CD8-positive, alpha-beta memory T cell (primary cell): ENCODE measurements at places on chromosomes 5 and 9.

GRCh38 chr5:168481330-168481788 is 4.9 kb upstream of the RARS1 start:
- no peaks in the 10 kb centered on the region for H3K36me3 ChIP-seq
- no peak overlapping the region for H3K27ac ChIP-seq
- H3K4me1 ChIP-seq = peaks cover 5% of the 10 kb centered on the region
- no peak for DNase-seq
- no peaks in the 10 kb centered on the region for H3K27me3 ChIP-seq

DNA sequence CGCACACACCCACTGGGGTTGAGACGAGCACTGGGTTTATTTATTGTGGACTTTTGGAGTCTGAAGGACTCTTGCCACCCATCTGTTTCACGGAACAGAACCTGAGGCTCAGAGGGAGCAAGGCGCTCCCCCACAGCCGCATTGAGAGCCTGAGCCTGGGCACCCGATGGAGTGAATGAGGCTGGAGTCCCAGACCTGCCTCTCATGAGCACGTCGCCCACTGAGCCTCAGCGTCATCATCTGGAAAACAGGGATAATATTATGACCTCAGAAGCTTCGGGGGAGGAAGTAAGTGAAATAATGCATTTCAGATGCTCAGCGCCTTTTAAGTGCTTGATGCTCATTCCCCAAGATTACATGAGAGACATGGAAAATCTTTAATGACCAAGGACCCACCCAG is 5.5 kb downstream of the NEK6 start:
- no peak overlapping the region for H3K27ac ChIP-seq
- DNase-seq = no peak

- DNase-seq = no peak
- H3K36me3 ChIP-seq = no peaks in the 10 kb centered on the region
- no peak overlapping the region for H3K27ac ChIP-seq
- H3K4me1 ChIP-seq = no peaks in the 10 kb centered on the region
- no peak overlapping the region for H3K4me3 ChIP-seq
- H3K27me3 ChIP-seq = no peaks in the 10 kb centered on the region
These were observed 164.1 kb downstream of the IRX2 start for GRCh38 chr5:2587189-2588031.

DNA sequence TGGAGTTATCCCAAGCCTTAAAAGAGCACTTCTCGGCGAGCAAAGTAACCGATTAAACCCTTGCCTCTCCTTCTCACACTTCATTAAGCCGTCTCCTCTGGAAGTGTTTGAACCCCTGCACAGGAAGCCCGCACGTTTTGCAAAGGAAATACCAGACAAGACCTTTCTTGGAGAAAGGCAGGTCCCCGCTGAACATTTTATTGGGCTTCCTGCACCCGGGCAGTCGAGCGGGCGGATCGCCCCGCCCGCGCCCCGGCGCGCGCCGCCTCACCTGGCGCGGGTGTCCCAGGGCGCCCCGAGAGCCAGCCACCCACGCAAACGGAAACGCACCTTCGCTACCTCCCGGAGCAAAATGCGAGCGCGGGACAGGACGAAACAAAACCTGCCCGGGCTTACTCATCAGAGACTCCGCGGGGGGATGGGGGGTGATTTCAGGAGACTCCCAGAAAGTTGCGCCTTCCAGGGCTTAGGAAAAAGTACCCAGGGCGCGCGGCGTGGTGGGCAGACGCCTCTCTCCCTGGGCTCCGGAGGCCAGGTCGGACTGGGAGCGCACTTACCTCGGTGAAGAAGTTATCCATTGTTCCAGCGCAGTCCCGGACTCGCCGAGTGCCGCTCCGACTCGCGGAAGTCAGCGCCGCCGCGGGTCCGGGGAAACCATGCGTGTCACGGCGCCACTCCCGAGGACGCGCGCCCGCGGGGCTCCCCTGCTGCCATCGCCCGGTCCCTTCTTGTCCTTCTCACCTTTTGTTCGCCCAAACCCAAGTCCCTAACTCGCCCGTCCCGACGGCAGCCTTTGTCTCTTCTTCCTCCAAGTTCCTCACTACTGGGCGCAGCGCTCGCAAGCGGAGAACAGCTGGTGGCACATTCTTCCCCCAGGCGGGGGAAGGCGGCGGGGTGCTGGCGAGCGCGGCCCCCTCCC is 598 bp downstream of the MYO10 start:
- H3K4me3 ChIP-seq = no peak overlapping the region
- peaks cover 8% of the 10 kb centered on the region for H3K27me3 ChIP-seq
- H3K27ac ChIP-seq = no peak overlapping the region
- no peaks in the 10 kb centered on the region for H3K36me3 ChIP-seq

DNA sequence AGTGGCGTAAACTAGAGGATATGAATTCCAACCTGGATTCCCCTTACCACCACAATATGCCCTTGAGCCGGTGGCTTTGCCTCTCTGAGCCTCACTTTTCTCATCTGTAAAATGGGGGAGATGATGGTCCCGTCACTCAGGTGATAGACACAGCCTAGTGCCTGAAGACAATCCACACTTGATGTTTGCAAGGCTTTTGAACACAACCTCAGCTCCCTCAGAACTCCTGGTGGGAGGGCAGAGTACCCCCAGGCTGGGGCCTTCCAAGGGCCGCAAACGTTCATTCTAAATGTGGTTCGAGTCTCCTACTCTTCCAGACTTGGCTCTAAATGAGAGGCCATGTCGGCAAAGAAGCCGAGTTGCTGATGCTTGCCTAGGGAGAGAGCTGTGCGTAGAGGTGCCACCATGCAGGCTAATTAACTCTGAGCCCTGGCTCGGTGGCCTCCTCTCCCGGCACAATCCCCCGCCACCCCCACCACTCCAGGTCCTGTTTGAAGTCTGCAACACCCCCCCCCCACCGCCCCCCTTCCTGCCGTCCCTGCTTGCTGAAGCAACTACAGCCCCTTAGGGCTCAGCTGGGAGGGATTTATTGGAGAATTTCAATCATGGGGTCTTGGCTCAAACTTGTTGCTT is 97.7 kb upstream of the LMX1B start:
- no peak overlapping the region for H3K27ac ChIP-seq
- H3K4me3 ChIP-seq = no peak overlapping the region
- DNase-seq = no peak
- H3K4me1 ChIP-seq = peaks cover 36% of the 10 kb centered on the region
- H3K36me3 ChIP-seq = no peaks in the 10 kb centered on the region

DNA sequence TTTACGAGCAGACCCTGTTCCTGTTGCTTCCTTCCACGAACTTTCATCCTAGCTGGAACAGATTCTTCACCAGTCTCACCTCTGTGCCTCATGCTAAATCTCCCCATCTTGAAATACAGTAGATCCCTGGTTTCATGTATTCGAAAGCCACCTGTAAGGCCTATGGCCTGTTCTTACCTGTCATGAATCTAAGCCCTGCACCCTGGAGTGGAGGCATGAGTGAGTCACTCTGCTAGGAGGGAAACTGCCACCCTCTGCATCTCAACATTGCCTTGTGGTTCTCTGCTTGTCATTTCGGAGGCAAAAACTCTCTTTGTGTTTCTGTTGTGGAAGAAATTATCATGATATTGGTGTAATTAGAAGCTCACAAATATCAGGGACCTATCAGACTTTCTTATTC is 320.0 kb downstream of the ENC1 start:
- no peaks in the 10 kb centered on the region for H3K4me1 ChIP-seq
- H3K27ac ChIP-seq = no peak overlapping the region
- H3K36me3 ChIP-seq = no peaks in the 10 kb centered on the region
- no peak overlapping the region for H3K4me3 ChIP-seq
- H3K27me3 ChIP-seq = no peaks in the 10 kb centered on the region

- no peak overlapping the region for H3K27ac ChIP-seq
These were observed 266.7 kb downstream of the CSNK1G3 start for GRCh38 chr5:123778641-123779040.

DNA sequence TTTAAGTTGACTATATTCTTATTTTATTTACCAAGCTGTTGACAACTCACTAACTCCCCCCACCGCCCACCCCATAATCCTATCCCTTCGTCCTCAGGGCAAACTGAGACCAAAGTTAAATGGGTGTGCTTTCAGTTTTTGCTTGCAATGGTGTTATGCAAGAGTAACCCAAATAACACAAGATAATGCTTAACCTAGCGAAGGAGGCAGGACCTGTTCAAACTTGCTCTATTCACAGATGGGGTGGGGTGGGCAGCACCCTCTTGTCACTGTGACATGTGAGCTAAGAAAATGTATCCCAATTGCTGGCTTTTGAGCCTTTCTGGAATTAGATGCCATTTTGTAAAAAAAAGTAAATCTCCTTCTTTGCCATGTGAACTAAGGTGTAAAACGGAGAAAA is 40.4 kb downstream of the GLIS3 start:
- H3K27ac ChIP-seq = no peak overlapping the region
- DNase-seq = no peak
- no peaks in the 10 kb centered on the region for H3K4me1 ChIP-seq
- H3K4me3 ChIP-seq = no peak overlapping the region

DNA sequence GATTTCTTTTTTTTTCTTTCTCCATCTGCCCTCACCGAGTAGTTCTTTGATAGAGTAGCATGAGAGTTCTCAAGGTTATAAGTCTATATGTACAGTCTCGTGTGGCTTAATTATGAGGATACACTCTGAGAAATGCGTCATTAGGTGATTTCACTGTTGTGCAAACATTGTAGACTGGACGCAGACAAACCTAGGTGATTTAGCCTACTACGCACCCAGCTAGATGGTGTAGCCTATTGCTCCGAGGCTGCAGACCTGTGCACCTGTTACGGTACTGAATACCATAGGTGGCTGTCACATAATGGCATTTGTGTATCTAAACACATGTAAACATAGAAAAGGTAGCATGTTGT is 26.9 kb upstream of the CORO2A start:
- no peaks in the 10 kb centered on the region for H3K36me3 ChIP-seq
- no peaks in the 10 kb centered on the region for H3K27me3 ChIP-seq
- no peak overlapping the region for H3K27ac ChIP-seq
- H3K4me1 ChIP-seq = no peaks in the 10 kb centered on the region
- no peak for DNase-seq

- peak; percentile 57 for DNase-seq
- no peak overlapping the region for H3K27ac ChIP-seq
- peaks cover 4% of the 10 kb centered on the region for H3K4me1 ChIP-seq
- H3K36me3 ChIP-seq = no peaks in the 10 kb centered on the region
- no peaks in the 10 kb centered on the region for H3K27me3 ChIP-seq
- H3K4me3 ChIP-seq = peak overlapping the region; percentile 53
These were observed 41.8 kb upstream of the KDM4C start for GRCh38 chr9:6715755-6716643.

DNA sequence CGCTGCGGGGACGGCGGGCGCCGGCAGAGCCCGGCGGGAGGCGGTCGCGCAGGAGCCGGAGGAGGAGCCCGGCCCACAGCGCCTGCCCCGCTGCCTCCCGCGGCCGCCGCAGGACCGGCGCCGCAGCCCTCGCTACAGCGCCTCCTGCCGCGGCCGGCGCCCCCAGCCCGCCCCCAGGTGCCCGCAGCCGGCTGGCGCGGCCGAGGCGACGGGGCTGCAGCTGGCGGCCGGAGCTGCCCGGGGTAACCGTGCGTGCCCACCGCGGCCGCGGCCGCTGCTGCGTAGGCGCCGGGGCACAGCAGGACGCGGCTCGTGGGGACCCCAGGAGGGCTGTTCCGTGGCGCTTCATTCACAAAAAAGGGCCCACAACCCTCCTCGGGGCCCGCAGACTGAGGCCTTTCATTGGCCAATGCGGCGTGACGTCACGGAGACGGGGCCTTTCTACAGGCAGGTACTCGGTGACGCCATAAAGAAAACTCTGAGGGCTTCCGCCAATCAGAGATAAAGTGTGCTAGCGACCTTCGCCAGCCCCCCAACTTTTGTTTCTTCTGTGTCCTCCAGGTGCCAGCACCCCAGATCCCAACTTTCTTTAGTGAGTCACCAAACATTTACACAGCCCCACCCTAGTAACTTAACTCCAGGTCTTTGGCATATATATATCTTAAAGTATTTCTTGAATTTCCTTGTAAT is at the start of gene CDC14B:
Gene CDC14B, minus strand, starts transcription at position 353 of the 690 bp plus-strand sequence. CDS start 465 bp downstream, outside the sequence.
- no peaks in the 10 kb centered on the region for H3K4me1 ChIP-seq
- peak; percentile 76 for DNase-seq
- peaks cover 21% of the 10 kb centered on the region for H3K27me3 ChIP-seq
- no peak within 1 kb of the TSS for H3K27ac ChIP-seq
- no peaks in the 10 kb centered on the region for H3K36me3 ChIP-seq
- no peak within 1 kb of the TSS for H3K4me3 ChIP-seq

DNA sequence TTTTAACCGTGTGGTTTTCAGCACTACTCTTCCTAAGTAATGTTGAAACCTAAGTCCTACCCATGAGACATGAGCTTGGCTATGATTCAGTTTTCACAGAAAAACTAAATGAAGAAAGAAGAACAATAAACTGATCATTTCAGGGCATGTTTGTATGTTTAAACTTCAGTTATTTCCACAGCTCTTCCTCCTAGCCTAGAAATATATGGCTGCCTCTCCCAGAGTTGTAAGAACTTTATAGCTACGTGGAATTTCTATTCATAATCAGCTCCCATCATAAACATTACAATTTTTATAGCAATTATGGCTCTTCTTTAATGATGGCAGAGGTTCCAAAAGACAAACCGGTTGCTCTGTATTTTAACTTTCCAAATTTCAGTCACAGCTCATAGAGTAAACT is 314.7 kb upstream of the ADAMTSL1 start:
- no peaks in the 10 kb centered on the region for H3K36me3 ChIP-seq
- no peak for DNase-seq
- no peaks in the 10 kb centered on the region for H3K4me1 ChIP-seq
- H3K27me3 ChIP-seq = no peaks in the 10 kb centered on the region
- no peak overlapping the region for H3K4me3 ChIP-seq
- no peak overlapping the region for H3K27ac ChIP-seq

GRCh38 chr5:179802207-179802883 is 4.3 kb downstream of the MGAT4B start:
- no peaks in the 10 kb centered on the region for H3K27me3 ChIP-seq
- H3K4me1 ChIP-seq = peaks cover 33% of the 10 kb centered on the region
- DNase-seq = no peak

GRCh38 chr5:137145721-137146120 is 353.4 kb downstream of the SPOCK1 start:
- H3K27me3 ChIP-seq = no peaks in the 10 kb centered on the region
- no peaks in the 10 kb centered on the region for H3K4me1 ChIP-seq
